ENCODE measurements at places on chromosomes 7 and 10.

GRCh38 chr7:107394276-107394675 is 75.6 kb upstream of the GPR22 start:
- DNase-seq: peak; percentile 79

DNA sequence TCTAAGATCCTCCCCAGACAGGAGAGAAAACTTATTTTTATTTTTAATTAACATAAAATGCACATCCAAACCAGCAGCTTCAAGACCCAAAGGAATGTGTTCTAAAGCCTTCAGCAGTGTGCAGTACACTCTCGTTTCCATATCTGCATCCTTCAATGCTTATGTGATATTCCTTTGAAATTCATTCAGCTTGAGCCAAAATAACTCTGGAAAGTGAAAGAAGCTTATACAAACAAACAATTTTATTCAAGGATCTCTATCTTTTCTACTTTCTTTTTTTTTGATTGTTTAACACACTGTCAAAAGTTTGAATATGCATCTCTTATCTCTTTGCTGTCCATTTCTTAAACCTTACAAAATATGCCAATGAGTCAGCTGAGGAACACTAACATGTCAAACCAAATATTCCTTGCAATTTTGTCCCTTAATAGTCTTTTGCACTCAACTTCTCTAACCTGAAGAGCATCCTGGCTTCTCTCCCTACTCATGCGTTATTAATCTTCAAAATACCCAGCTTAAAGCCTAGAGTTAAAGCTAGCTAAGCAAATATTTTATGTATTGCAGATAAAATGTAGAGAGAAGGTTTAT is 124.3 kb downstream of the THSD7A start:
- peak; percentile 9 for DNase-seq

- no peak for DNase-seq
These were observed 84.3 kb downstream of the CPED1 start for GRCh38 chr7:121072826-121073225.

DNA sequence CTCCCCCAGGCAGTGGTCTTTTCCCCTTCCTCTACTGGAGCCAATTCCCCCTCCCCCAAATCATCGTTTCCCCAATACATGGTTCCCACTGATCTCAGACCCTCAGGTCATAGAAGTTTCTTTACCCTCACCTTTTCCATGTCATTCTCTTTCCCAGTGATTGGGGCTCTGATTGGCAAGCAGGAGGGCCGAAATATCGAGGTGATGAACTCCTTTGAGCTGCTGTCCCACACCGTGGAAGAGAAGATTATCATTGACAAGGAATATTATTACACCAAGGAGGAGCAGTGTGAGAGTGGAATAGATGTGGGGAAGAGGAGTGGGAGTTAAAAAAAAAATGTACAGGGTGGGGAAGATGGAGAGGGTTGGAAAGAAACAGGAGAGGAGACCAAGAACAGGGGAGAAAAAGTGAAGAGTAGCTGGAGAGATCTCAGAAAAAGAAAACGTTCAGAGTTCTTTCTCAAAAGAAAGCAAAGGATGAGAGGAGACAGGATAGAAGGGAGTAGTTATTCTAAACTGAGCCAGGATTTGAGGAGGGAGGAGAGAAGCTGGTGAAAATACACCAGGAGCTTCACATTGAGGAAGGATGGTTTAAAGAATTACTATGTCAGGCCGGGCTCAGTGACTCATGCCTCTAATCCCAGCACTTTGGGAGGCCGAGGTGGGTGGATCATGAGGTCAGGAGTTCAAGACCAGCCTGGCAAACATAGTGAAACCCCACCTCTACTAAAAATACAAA is 858 bp downstream of the COPS6 start:
- DNase-seq: peak; percentile 53

DNA sequence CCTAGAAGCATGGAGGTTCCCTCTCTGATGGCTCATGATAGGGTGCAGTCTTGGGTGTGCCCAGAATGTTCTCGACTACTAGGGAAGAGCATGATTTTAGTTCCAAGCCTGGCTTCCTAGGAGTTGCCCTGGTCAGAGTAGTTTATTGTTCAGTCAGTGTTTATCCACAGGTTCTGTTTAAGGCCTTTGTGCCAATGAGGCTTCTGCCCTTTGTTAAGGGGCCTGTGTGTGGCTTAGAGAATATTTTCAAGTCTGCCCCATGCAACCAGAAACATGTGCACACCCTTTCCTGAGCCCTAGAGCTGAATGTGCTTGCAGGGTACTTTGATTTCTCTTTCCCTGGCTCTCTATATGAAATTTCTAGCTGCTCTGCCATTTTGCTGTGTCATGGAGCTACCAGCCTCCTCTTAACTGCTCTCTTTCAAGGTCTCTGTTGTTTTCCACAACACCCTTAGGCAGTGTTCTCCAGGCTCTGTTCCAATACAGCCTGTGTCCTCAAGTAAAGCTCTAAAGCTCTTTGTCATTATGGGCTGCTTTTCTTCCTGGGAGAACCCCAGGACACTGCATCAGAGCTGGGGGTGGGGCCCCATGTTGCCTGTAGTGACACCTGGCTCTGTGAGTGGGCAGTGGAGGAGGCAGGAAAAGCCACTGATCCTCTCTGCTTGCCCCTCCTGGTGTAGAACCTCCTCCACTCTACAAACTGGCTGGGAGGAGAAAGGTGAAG is 34.1 kb upstream of the TSPAN33 start:
- no peak for DNase-seq
